ENCODE measurements at places on chromosomes 7 and 10. TPM values are rescaled to one million over a fixed set of nuclear protein-coding genes. Genes with fewer than 3 reads are reported as not detected.

Gene C10orf71
- total RNA-seq: not detected

Gene TMED4
- total RNA-seq: 62.8 TPM

Gene PNLIP
- not detected for total RNA-seq

Gene CRHR2
- not detected for total RNA-seq

Gene HOXA7
- not detected for total RNA-seq

Gene CALHM3
- total RNA-seq: not detected

Gene TMEM213
- not detected for total RNA-seq
